ENCODE measurements at places on chromosomes 1 and 21. TPM values are rescaled to one million over a fixed set of nuclear protein-coding genes. Genes with fewer than 3 reads are reported as not detected.

PLA2G2D gene
- 4.8 TPM for polyA plus RNA-seq

GRCh38 chr1:162983671-162984425, 85.3 kb upstream of the RGS4 start:
- H3K4me3 ChIP-seq: no peak overlapping the region
- no peak overlapping the region for H3K27ac ChIP-seq
- peaks cover 27% of the 10 kb centered on the region for H3K27me3 ChIP-seq
- no peak for DNase-seq
- no peaks in the 10 kb centered on the region for H3K4me1 ChIP-seq

- no peak overlapping the region for H3K27ac ChIP-seq
- H3K4me3 ChIP-seq: no peak overlapping the region
- peaks cover 5% of the 10 kb centered on the region for H3K27me3 ChIP-seq
- peaks cover 6% of the 10 kb centered on the region for H3K36me3 ChIP-seq
- H3K4me1 ChIP-seq: peaks cover 7% of the 10 kb centered on the region
Measured at GRCh38 chr1:160420881-160421842, 20.8 kb downstream of the VANGL2 start.

- DNase-seq: peak; percentile 33
- no peaks in the 10 kb centered on the region for H3K36me3 ChIP-seq
- H3K4me3 ChIP-seq: peak overlapping the region; percentile 71
Measured at GRCh38 chr1:161763522-161764098, 2.5 kb upstream of the ATF6 start.

DNA sequence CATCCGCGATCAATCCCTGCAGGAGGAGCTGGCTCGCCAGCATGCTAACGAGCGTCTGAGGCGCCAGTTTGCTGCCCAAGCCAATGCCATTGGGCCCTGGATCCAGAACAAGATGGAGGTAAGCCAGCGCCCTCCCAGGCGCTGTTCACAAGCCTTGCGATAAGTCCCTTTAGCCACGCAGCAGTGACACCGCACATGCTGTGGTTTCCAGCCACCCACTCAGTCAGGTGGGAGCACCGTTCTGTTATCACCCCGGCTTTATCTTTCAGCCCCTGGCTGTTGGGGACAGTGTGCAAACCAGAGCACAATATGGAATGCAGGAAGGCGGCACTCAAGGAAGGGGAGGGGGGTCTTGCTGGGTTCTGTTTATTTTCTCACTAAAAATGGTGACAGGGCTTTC, 41.1 kb upstream of the MTR start:
- no peak for DNase-seq
- H3K4me1 ChIP-seq: no peaks in the 10 kb centered on the region
- H3K27ac ChIP-seq: no peak overlapping the region
- no peaks in the 10 kb centered on the region for H3K36me3 ChIP-seq
- H3K4me3 ChIP-seq: no peak overlapping the region

GRCh38 chr1:102098536-102098935, 101.8 kb upstream of the OLFM3 start:
- H3K27ac ChIP-seq: no peak overlapping the region
- no peak overlapping the region for H3K4me3 ChIP-seq
- no peaks in the 10 kb centered on the region for H3K27me3 ChIP-seq

GRCh38 chr1:195951313-195951712, 656.9 kb downstream of the KCNT2 start:
- H3K27ac ChIP-seq: no peak overlapping the region
- no peaks in the 10 kb centered on the region for H3K36me3 ChIP-seq
- H3K4me1 ChIP-seq: no peaks in the 10 kb centered on the region
- H3K4me3 ChIP-seq: no peak overlapping the region
- H3K27me3 ChIP-seq: no peaks in the 10 kb centered on the region

GRCh38 chr1:160863774-160864131, 1.1 kb upstream of the CD244 start:
- H3K27ac ChIP-seq: no peak overlapping the region
- H3K36me3 ChIP-seq: no peaks in the 10 kb centered on the region

DNA sequence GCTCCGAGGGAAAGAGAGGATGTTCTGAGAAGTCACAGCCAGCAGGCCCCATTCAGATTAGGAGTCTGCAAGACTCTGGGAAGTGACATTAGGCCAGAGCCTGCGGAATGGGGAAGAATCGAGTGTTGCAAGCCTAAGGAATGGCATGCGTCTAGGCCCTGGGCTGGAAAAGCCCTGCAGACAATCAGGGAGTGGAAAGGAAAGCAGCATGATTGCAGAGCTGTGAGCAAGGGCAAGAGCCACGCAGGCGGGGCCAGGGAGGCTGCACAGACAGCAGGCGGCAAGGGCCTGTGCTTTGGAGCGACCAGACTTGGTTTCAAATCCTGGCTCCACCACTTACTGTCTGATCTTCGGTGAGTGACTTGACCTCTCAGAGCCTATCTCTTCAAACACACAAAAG, 118.2 kb downstream of the RRAGC start:
- H3K4me3 ChIP-seq: no peak overlapping the region
- H3K4me1 ChIP-seq: no peaks in the 10 kb centered on the region
- DNase-seq: no peak
- H3K27ac ChIP-seq: no peak overlapping the region
- H3K27me3 ChIP-seq: no peaks in the 10 kb centered on the region

DNA sequence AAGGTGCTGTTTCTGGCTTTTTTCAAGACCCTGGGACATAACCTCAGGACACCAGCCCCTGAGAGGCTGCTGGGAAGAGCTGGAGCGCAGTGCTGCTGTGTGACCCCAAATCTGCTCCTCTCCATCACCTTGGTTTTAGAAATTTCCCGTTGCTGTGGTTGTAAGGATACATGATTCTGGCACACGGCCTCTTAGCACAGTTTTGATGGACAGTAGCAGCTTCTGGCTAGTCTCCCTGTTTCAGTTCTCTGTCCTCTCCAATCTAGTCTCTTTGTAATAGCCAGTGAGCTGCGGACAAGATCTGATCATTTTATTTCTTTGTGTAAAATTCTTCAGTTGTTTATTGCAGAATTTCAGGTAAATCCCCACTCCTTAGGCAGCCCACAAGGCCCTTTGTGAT, 3.1 kb downstream of the CLIC6 start:
- DNase-seq: no peak
- H3K36me3 ChIP-seq: no peaks in the 10 kb centered on the region
- peaks cover 17% of the 10 kb centered on the region for H3K4me1 ChIP-seq
- H3K27me3 ChIP-seq: peaks cover 55% of the 10 kb centered on the region
- no peak overlapping the region for H3K27ac ChIP-seq
- H3K4me3 ChIP-seq: no peak overlapping the region
